CD4-positive, alpha-beta T cell treated with Interleukin-21 for 1 hour (primary cell): ENCODE measurements at places on chromosomes 7 and 10.

DNA sequence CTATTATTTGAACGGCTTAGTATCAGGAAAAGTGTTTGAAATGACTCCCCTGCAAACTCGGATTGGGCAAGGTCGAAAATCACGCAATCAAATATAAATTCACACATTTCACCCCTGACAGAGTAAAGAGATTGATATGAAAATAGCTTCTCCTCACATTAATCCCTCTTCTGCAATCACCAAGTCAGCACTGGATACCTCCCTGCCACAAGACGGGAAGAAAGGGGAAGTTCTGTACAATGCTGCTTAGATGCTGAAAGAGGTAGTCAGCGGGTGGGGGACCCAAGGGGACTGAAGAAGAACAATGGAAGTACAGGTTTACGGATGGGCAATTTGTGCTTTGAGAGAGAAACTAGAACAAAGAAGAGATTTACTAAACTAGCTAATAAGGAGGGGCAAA lies 72.0 kb upstream of the ANK3 start:
- no peak for DNase-seq

- DNase-seq = no peak
These were observed 46.5 kb upstream of the EMX2 start for GRCh38 chr10:117496031-117496430.

GRCh38 chr10:61029411-61029810 lies 85.4 kb upstream of the RHOBTB1 start:
- DNase-seq = no peak

- no peak for DNase-seq
These were observed 421.1 kb upstream of the SEMA3C start for GRCh38 chr7:81339946-81340345.

GRCh38 chr10:101545898-101546297 lies 42.2 kb downstream of the POLL start:
- DNase-seq = no peak

DNA sequence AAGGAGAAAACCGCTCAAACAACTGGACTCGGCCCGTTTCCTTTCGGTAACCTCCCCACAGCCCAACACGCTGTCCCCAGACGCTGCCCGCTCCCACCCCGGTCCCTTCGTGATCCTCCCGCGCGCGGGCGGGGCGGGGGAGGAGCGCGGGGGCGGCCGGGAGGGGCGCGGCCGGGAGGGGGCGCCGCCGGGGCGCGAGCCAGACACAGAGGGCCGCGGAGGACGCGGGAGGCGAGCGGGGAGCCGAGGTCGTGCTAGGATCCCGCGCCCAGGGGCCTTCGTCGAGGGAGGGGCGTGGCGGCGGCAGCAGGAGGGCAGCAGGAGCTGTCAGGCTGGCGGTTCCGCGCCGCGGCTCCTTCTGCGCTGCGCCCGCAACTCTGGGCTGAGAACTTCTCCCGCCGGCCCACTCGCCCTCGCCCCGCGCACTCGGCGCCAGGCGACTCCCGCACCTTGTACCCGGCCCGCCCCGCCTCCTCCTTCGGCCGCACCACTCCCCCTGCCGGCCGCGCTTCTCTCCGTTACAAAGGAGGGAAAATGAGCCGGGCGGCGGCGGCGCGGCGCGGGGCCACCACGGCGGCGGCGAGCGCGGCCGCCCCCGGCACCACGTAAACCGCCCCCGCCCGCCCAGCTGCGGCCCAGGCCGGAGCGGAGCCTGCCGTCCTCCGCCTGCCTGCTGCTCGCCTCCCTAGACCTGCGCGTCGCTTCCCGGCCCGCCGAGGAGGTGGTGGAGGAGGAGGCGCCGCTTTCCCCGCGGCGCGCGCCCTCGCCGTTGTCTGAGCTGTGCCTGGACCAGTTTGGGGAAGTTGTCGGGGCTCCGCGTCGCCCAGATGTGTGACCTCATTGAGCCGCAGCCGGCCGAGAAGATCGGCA lies at the start of gene CDK14:
CDK14 (plus strand) TSS at position 521 of the 870 bp plus-strand sequence; CDS start at position 828, 307 bp downstream.
- DNase-seq = peak; percentile 28

DNA sequence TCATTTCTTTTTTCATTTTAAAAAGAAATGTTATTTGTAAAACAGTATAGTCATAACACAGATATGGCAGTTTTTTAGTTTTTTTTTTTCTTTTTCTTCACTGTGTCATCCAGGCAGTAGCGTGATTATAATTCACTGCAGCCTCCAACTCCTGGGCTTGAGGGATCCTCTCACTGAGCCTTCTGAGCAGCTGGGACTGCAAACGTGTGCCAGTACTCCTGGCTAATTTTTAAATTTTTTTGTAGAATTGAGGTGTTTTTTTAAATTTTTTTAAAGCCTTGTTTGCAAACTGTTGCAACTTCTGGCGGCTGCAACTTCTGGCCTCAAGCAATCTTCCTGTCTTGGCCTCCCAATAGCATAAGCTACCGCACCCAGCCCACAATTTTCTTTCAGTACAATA lies 63.0 kb downstream of the HELLS start:
- DNase-seq = no peak

DNA sequence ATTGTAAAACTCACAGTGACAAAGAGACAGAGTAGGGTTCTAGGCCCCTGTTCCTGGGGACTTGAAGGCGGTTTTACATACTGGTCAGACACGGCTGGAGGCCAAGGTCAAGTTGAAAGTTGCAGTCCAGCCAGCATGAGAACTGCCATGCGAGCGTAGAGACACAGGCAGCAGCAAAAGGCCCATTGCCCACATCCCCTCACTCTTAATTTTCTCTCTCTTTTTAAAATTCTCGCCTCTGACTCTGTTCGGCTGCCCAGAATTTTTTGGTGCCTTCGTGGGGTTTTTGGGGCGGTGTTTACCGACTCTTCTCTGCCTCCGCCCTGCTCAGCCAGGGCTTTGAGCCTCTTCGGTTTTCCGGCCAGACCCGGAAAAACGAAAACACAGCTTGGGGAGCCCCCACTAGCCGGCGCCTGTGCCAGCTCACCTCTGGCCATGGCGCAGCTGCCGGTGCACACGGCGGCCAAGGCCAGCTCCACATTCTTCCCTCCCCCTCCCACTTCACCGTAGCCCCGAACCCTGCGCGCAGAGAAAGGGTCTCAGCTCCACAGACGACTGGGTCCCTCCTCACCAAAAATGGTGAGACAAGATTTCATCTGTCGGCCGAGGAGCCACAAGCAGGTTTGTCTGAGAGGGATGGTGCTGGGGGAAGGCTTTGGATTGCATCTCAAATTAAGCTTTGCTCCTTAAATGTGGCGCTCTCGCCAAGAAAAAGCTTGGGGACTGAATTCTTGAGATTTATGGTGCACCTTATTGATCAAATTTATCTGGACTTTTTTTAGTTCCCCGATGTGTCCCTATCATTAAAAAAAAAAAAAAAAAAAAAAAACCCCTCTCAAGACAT lies 2.3 kb upstream of the HOXA13 start:
- DNase-seq = no peak

- peak; percentile 33 for DNase-seq
These were observed 3.4 kb upstream of the SMARCD3 start for GRCh38 chr7:151251689-151252560.

DNA sequence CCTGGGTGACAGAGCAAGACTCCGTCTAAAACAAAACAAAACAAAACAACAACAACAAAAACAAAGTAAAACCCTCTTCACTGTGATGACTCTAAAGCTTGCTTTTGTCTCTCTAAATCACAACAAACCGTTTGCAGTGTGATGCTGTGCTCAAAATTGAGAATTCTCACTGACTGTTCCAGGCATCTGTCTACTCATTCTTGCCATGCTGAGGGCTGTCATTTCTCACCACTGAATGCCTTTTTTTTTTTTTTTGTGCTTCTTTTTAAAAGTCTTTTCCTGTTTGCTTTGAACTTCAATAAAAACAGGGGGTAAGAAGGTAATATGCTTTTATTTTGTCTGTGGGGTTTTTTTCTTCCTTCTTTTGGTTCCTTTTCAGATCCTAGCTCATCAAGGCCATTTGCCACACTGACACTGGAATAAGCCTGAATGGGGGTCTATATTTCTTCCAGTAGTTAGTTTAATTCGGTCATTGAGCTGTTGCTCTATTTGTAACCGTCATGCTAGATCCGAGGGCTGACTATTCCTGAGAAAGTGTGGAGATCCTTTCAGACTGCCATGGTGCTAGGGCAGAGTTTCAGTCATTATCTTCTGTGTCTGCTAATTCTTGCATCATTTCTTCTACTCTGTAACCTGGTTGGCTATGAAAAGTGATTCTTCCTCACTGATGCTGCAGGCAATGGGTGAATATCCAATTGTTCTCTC lies 10.6 kb downstream of the FAS start:
- DNase-seq = peak; percentile 67

- DNase-seq = peak; percentile 56
These were observed 153.3 kb downstream of the ARID5B start for GRCh38 chr10:62054830-62055229.

- no peak for DNase-seq
These were observed 244.1 kb downstream of the PTPRN2 start for GRCh38 chr7:158343526-158343925.

- DNase-seq = no peak
These were observed 217.9 kb downstream of the OTUD1 start for GRCh38 chr10:23656735-23657134.

DNA sequence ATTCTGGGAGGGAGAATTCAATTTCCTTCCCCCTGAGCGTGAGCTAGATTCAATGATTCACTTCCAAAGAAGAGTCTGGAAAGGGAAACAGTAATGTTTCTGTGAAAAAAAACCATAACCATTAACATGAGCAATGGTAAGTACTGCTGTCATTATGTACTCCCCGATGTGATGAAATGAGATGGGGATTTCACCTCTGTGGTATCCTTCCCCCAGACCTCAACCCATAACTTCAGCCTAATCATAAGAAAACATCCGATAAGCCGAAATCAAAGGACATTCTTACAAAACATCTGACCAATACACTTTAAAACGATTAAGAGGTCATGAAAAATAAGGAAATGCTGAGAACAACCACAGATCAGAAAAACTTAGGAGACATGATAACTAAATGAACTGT lies 27.2 kb downstream of the EZH2 start:
- peak; percentile 28 for DNase-seq

- no peak for DNase-seq
These were observed 37.1 kb downstream of the SNX10 start for GRCh38 chr7:26328498-26329390.

DNA sequence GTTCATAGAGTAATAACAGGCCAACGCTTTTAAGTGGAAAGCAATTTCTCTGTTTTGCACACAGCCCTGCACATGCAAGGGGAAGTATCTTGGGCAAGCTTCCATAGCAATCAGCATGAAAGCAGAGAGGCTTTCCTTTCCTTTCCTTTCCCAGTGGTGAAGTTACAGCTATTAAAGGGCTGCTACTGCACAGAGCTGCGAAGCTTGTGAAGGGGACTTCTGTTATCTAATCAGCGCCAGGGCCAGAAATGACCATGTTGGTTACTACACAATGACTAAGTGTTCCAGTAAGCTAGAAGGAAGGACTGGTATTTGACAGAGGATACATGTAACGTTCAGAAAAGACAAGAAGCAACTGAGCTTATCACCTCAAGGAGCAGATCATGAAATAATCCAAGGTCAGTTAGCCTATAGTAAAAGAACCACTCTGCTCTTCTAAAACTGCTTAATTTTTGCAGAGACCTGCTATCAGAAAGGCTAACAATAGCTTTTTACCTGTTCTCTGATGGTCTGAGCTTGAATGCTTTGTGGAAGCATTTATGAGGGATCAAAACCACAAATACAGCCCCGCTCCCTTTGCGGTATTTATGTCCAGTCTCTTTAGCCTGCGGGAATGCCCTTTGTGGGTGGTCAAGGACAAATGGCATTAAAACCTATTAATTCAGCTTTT lies 45.9 kb downstream of the SGMS1 start:
- no peak for DNase-seq

- DNase-seq = no peak
These were observed 64.9 kb downstream of the ZNF92 start for GRCh38 chr7:65438598-65438997.

DNA sequence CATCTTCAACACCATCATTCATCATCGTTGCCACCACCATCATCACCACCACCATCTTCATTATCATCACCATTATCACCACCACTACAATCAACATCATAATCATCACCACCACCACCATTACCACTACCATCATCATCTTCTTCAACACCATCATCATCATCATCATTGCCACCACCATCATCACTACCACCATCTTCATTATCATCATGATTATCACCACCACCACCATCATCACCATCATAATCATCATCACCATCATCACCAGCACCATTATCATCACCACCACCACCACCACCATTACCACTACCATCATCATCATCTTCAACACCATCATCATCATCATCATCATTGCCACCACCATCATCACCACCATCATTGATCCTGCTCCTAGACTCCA lies 112.7 kb downstream of the OAT start:
- DNase-seq = no peak

DNA sequence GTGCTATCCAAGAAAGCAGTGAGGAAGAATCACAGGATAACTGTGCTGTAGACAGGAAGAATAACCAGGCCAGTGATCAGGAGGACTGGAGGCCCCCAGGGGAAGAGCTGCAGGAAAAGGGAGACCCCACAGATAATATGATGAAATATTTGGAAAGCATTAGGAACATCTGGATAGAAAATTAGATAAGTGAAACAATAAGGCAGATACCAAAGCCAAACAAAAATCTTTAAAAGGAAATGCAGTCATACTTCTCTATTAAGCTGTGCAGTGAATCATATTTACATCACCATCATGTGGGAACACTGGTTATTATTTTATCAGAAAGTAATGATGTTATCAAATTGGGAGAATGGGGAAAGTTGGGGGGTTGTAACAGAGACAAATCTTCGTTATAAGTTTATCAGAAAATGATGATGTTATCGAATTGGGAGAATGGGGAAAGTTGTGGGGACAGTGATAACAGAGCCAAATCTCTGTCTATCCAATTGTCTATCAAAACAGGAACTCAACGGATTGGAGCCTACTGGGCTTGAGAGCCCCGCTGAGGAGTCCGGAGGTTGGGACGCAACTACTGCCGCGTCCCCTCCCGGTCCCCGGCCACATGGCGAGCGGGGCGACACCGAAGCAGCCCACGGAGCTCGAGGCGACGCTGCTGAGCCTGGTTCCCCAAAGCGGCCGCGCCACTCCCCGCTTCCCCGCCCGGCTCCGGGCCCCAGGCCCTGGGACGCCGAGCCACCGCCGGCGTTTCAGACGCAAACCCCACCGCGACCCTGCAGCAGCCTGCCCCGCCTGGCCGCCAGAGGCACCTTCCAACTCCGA lies 14.0 kb upstream of the RALA start:
- DNase-seq = no peak

DNA sequence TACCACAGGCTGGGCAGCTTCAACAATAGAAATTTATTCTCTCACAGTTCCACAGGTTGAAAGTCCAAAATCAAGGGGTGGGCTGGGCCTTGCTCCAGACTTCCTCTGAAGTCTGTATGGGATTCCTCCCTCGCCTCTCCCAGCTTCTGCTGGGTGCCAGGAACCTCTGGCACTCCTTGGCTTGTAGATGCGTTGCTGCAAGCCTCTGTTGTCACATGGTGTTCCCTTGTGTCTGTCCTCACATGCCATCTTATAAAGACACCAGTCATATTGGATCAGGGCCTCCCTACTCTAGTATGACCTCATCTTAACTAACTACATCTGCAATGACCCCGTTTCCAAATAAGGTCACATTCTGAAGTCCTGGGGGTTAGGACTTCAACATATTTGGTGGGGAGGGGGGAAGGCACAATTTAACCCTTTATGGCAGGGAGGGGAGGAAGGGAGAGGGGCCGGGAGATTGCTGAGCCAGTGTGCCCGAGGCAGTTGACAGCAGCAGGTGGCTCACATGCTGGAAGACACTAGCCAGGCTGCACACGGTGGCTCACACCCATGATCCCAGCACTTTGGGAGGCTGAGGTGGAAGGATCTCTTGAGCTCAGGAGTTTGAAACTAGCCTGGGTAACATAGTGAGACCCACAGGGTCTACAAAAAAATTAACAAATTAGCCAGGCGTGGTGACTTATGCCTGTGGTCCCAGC lies 18.8 kb downstream of the ZNF282 start:
- DNase-seq = no peak
